ENCODE measurements at places on chromosomes 3 and 15. TPM values are rescaled to one million over a fixed set of nuclear protein-coding genes. Genes with fewer than 3 reads are reported as not detected.

DNA sequence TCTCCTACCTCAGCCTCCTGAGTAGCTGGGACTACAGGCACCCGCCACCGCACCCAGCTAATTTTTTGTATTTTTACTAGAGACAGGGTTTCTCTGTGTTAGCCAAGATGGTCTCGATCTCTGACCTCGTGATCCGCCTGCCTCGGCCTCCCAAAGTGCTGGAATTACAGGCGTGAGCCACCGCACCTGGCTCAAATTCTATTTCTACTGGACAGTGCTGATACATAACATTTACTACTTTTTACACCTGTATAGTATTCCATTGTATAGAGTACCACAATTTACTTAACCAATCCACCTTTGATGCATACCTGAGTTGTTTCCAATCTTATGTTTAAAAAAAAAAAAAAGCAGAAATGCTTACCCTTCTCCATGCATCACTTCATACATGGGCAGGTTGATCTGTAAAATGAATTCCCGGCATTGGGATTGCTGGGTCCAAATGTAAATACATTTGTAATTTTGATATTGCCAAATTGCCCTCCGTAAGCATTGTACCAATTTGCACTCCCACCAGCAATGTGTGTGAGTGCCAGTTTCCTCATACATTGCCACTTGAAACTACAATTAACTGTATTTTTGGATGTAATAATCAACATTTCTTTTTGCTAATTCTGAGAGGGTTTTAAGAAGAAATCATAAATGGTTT, 94.5 kb downstream of the NPTN start:
- H3K4me1 ChIP-seq, result no peaks in the 10 kb centered on the region
- no peak for DNase-seq
- no peaks in the 10 kb centered on the region for H3K36me3 ChIP-seq
- H3K27ac ChIP-seq, result no peak overlapping the region

DNA sequence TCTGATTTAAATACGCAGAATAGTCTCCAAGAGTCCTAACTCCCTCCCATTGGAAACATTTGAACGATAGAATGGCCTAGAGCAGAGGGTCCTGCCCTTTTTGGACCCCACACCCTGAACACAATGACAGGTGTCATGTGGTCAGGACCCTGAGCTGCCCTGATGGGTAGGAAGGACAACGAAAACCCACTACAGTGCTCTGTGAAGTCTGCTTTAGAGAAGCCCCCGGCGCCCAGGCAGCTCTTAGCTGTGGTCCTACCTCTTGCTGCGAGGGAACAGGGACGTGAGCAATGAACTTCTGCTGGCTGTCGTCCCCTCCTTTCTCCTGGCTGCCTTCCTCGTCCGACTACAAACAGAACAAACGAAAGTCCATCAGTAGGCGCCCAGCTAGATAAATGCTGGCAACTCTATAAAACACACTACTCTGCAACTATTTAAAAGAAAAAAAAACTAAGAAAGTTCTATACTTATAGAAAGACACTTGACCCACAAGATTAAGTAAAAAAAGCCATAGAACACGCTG, 8.7 kb upstream of the RAB43 start:
- H3K27ac ChIP-seq, result no peak overlapping the region
- peaks cover 25% of the 10 kb centered on the region for H3K36me3 ChIP-seq
- no peaks in the 10 kb centered on the region for H3K27me3 ChIP-seq

GRCh38 chr15:57133127-57133968, 214.9 kb downstream of the TCF12 start:
- H3K4me3 ChIP-seq, result no peak overlapping the region
- H3K27me3 ChIP-seq, result no peaks in the 10 kb centered on the region
- peak overlapping the region; percentile 39 for H3K27ac ChIP-seq

GRCh38 chr15:40449275-40449674, 8.5 kb downstream of the BAHD1 start:
- peaks cover 10% of the 10 kb centered on the region for H3K4me1 ChIP-seq
- no peaks in the 10 kb centered on the region for H3K36me3 ChIP-seq
- no peak overlapping the region for H3K27ac ChIP-seq
- H3K4me3 ChIP-seq, result no peak overlapping the region
- H3K27me3 ChIP-seq, result no peaks in the 10 kb centered on the region

C15orf61 gene
- 4.0 TPM for polyA plus RNA-seq

- H3K27me3 ChIP-seq, result no peaks in the 10 kb centered on the region
- peaks cover under 1% of the 10 kb centered on the region for H3K4me1 ChIP-seq
- H3K4me3 ChIP-seq, result no peak overlapping the region
- no peak for DNase-seq
- H3K27ac ChIP-seq, result no peak overlapping the region
Measured at GRCh38 chr3:71392251-71392650, 191.3 kb downstream of the FOXP1 start.

Data from SK-N-SH (cell line).